ENCODE measurements at places on chromosomes 13 and 19. TPM values are rescaled to one million over a fixed set of nuclear protein-coding genes. Genes with fewer than 3 reads are reported as not detected.

Gene SEMA6B
- polyA plus RNA-seq = 1.5 TPM

DNA sequence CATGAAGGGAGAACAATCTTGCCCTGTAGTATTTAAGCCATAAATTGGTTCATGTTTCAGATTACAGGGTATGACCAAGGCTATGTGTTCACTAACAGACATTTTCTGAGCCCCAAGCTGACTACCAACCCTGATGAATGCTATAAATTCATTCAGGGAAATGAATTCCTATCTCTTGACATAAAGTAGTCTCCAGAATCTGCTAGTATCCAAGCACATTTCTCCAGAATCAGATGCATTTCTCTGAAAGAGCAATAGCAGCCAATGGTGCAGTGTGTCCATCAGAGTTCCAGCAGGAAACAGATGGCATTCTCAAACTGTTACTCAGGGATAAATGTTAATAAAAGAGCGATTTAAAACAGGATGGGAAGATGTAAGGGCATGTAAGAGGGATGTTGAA is 226.4 kb downstream of the COG6 start:
- H3K4me3 ChIP-seq = no peak overlapping the region
- H3K27ac ChIP-seq = no peak overlapping the region

GRCh38 chr19:45376045-45376724 is 5.8 kb upstream of the ERCC2 start:
- DNase-seq = no peak
- H3K27me3 ChIP-seq = no peaks in the 10 kb centered on the region
- H3K27ac ChIP-seq = no peak overlapping the region
- H3K4me3 ChIP-seq = no peak overlapping the region
- H3K36me3 ChIP-seq = no peaks in the 10 kb centered on the region

GRCh38 chr13:75161804-75162203 is 320.2 kb downstream of the TBC1D4 start:
- H3K36me3 ChIP-seq = no peaks in the 10 kb centered on the region
- no peak for DNase-seq
- no peak overlapping the region for H3K4me3 ChIP-seq
- H3K27me3 ChIP-seq = no peaks in the 10 kb centered on the region
- no peak overlapping the region for H3K27ac ChIP-seq

DNA sequence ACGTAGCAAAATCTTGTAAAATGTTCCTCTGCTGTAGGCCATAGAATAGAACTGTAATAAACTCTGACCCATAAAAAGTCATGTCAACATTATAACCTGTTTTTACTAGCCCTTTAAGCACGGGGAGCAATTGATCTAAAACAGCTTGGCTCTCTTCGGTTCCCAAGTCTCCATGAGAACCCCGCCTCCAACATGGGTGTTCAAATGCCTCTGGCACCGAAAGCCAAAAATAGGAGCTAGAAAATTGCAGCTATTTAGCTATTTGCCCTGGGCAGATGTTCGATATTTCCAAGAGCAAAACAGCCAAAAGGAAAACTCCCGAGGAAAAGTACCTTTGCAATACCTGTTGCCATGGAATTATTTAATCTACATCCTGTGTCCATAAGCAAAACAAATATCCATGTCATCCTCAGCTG is 563.1 kb downstream of the EFNB2 start:
- H3K27ac ChIP-seq = no peak overlapping the region
- no peaks in the 10 kb centered on the region for H3K36me3 ChIP-seq
- DNase-seq = no peak
- H3K27me3 ChIP-seq = no peaks in the 10 kb centered on the region
- H3K4me1 ChIP-seq = no peaks in the 10 kb centered on the region

DNA sequence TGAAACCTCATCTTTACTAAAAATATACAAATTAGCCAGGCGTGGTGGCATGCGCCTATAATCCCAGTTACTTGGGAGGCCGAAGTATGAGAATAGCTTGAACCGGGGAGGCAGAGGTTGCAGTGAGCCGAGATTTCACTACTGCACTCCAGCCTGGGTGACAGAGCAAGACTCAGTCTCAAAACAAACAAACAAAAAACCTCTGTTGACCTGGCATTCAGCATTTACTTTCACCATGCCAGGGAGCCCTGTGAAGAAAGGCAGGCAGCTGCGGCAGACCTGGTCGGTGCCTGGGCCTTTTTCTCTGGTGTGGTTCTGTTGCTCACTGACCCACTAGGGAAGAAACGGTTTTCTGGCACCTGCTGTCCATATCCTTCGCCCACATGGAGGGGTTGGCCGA is 49.8 kb downstream of the DNM2 start:
- no peaks in the 10 kb centered on the region for H3K27me3 ChIP-seq
- DNase-seq = no peak
- no peak overlapping the region for H3K27ac ChIP-seq
- no peaks in the 10 kb centered on the region for H3K4me1 ChIP-seq

DNA sequence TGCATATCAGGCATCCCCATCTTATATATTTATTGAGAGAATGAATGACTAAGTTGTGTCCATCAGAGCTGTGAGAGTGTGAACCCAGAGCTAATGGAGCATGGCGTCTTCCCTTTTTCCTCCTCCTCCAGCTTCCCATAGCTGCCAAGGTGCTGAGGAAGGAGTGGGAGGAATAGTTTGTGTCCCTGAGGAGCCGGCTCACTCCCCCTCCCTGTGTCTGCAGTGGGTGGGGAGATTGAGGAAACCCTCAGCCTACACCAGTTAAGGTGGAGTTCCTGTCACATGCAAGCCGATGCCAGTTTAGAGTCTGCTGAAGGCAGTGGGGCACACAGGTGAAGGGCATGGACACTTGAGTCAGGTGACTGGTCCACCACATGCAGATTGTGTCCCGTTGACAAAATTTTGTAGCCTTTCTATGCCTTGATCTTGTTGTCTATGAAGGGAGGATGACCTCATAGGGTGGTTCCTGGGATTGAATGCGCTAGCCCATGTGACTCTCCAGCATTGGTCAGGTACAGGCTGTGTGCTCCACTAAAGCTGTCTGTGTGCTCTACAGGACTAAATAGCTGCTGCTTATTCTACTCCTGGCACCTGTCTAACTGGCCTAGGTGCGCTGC is 47.6 kb upstream of the GPI start:
- no peak for DNase-seq
- H3K36me3 ChIP-seq = no peaks in the 10 kb centered on the region
- no peaks in the 10 kb centered on the region for H3K4me1 ChIP-seq
- H3K27ac ChIP-seq = no peak overlapping the region
- H3K4me3 ChIP-seq = no peak overlapping the region
- no peaks in the 10 kb centered on the region for H3K27me3 ChIP-seq

- no peaks in the 10 kb centered on the region for H3K4me1 ChIP-seq
- no peaks in the 10 kb centered on the region for H3K36me3 ChIP-seq
- no peak overlapping the region for H3K4me3 ChIP-seq
- no peak overlapping the region for H3K27ac ChIP-seq
- DNase-seq = no peak
- no peaks in the 10 kb centered on the region for H3K27me3 ChIP-seq
Observed at GRCh38 chr13:110850006-110850405, 64.9 kb downstream of the ANKRD10 start.

DNA sequence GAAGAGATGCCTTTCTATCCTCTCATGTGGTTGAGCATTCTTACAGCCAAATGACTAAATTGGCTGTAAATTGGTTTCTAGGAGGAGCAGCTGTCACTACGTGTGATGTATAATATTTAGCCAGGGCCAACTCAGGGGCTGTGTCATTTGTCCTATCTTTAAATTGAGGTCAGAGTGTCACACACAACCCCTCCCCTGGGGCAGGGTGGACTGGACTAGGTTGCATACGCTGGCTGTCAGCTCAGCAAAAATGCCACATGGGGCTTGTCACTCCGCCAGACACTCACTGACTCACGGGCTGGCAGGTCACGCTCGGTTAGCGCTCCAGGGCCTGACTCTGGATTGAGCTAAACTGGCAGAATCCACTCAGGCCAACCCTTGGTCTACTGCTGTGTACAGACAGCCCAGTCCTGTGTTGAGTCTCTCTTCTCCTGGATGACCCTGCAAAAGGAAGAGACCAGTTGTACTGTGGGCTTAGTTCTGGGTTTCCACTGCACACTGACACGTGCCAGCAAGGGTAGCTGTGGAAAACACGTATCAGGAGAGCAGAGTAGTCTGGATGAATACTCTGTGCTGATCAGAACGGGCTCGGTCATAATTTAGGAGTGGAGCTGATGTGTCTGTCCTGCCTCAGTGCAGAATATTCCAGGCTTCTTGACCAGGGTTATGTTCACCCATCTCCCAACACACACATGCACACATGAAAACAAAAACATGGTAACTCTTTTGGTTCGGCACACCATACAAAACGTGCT is 29.1 kb downstream of the SHISA2 start:
- no peak overlapping the region for H3K4me3 ChIP-seq
- H3K27me3 ChIP-seq = no peaks in the 10 kb centered on the region
- no peaks in the 10 kb centered on the region for H3K36me3 ChIP-seq

Gene NAXD
- polyA plus RNA-seq = 47.0 TPM

DNA sequence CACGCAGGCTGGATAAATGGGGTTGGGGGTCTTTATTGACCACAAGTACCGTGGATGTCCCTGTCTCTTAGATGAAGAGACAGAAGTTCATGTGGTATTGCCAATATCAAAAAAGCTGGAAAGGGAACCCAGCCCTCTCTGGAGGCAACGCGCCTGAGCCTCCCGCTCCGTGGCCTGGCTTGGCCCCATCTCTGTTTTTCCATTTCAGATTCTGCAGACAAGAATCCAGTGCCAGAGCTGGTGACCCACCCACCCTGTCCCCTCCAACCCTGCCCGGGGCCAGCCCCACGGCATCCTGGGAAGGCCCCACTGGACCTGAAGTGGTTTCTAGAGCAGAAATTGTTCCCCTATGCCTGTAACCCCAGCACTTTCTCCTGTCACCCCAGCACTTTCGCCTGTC is 57.7 kb downstream of the PTPRS start:
- H3K36me3 ChIP-seq = no peaks in the 10 kb centered on the region
- H3K27me3 ChIP-seq = no peaks in the 10 kb centered on the region
- H3K27ac ChIP-seq = no peak overlapping the region
- H3K4me3 ChIP-seq = no peak overlapping the region
- H3K4me1 ChIP-seq = no peaks in the 10 kb centered on the region

DNA sequence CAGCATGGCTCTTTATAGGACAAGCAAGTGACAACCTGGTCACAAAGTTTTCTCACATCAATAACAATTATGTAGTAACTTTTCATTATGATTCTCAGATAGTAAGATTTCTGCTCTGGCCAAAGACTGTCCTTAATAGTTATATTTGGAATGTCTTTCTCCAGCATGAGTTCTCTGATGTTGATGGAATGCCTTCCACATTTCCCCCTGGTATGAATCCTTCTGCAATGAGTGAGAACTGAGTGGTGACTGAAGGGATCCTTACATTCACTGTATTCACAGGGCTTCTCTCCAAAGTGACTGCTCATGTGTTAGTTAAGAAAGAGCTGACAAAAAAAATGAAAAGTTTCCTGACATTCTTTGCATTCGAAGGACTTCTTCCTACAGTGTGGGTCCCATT is 13.2 kb downstream of the ZNF550 start:
- no peak overlapping the region for H3K4me3 ChIP-seq
- DNase-seq = no peak
- H3K27ac ChIP-seq = no peak overlapping the region
- no peaks in the 10 kb centered on the region for H3K27me3 ChIP-seq
- no peaks in the 10 kb centered on the region for H3K4me1 ChIP-seq

DNA sequence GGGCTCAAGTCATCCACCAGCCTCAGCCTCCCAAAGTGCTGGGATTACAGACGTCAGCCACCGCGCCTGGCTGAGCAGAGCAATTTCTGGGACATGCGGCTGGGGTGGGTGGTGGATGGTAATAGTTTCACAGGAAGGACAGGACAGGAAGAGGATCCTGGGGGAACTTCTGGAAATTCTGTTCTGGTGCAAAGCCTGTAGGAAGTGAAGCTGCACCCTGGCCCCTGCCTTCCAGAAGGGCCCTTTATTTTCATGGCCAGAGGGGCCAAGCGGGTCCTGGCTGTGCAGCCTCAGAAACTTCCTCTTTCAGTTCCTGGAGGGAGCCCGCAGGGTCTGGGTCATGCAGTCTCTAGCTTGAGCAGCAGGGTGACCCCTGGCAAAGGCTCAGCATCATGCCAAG is 15.7 kb downstream of the FEM1A start:
- no peaks in the 10 kb centered on the region for H3K27me3 ChIP-seq
- no peaks in the 10 kb centered on the region for H3K36me3 ChIP-seq
- H3K4me3 ChIP-seq = no peak overlapping the region
- no peaks in the 10 kb centered on the region for H3K4me1 ChIP-seq
- H3K27ac ChIP-seq = no peak overlapping the region
- peak; percentile 88 for DNase-seq

Gene KCTD15
- 12.0 TPM for polyA plus RNA-seq

Gene ZNF284
- polyA plus RNA-seq = 1.0 TPM

Gene LGALS7
- polyA plus RNA-seq = not detected

DNA sequence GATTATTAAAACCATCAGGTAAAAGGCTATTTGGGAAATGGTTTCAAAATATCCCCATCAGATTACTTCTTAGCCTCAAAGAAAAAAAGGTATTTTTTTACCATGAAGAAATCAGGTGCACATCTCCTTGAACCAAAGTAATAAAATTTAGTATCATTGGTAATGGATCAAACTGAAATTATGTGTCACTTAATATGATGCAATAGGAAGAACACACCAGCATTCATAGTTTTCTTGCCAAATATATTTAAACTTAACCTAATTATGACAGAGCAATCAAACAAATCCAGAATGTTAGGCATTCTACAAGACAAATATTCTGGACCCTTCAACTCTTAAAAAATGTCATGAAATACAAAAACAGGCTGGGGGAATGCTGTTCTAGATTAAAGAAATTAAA is 4.1 kb upstream of the ZNF420 start:
- H3K27me3 ChIP-seq = no peaks in the 10 kb centered on the region
- no peak overlapping the region for H3K4me3 ChIP-seq
- H3K27ac ChIP-seq = no peak overlapping the region
- no peaks in the 10 kb centered on the region for H3K36me3 ChIP-seq

- no peak overlapping the region for H3K27ac ChIP-seq
- DNase-seq = no peak
- no peaks in the 10 kb centered on the region for H3K36me3 ChIP-seq
- H3K4me3 ChIP-seq = no peak overlapping the region
- no peaks in the 10 kb centered on the region for H3K4me1 ChIP-seq
- H3K27me3 ChIP-seq = no peaks in the 10 kb centered on the region
Observed at GRCh38 chr13:77034881-77035280, 7.9 kb upstream of the FBXL3 start.

GRCh38 chr13:35332134-35332533 is 144.4 kb downstream of the MAB21L1 start:
- H3K27ac ChIP-seq = no peak overlapping the region
- no peaks in the 10 kb centered on the region for H3K36me3 ChIP-seq
- H3K4me1 ChIP-seq = no peaks in the 10 kb centered on the region
- no peaks in the 10 kb centered on the region for H3K27me3 ChIP-seq
- H3K4me3 ChIP-seq = no peak overlapping the region

- H3K4me3 ChIP-seq = no peak overlapping the region
- no peak overlapping the region for H3K27ac ChIP-seq
- no peak for DNase-seq
- H3K4me1 ChIP-seq = no peaks in the 10 kb centered on the region
- no peaks in the 10 kb centered on the region for H3K36me3 ChIP-seq
Observed at GRCh38 chr13:59094181-59094580, 1069.5 kb downstream of the DIAPH3 start.

Gene ZNF540
- polyA plus RNA-seq = 6.6 TPM

- no peaks in the 10 kb centered on the region for H3K4me1 ChIP-seq
- H3K36me3 ChIP-seq = no peaks in the 10 kb centered on the region
- H3K27ac ChIP-seq = no peak overlapping the region
- no peaks in the 10 kb centered on the region for H3K27me3 ChIP-seq
- H3K4me3 ChIP-seq = no peak overlapping the region
Observed at GRCh38 chr19:4173479-4174212, 8.7 kb downstream of the SIRT6 start.

Gene CSNK1G2
- polyA plus RNA-seq = 51.1 TPM

- peak; percentile 86 for DNase-seq
- H3K27ac ChIP-seq = peak within 1 kb of the TSS; percentile 12
- no peaks in the 10 kb centered on the region for H3K27me3 ChIP-seq
- H3K4me3 ChIP-seq = peak within 1 kb of the TSS; percentile 63
- H3K4me1 ChIP-seq = peaks cover 3% of the 10 kb centered on the region
- no peaks in the 10 kb centered on the region for H3K36me3 ChIP-seq
Observed at GRCh38 chr13:42272115-42272803, at the start of gene AKAP11. Gene AKAP11, plus strand, starts transcription at chr13:42272152. Its CDS starts 14,197 bp downstream, at chr13:42286349.

Data from aorta (tissue), 5 donors.